ENCODE measurements at places on chromosomes 6 and 20.

GRCh38 chr6:30766461-30767157, 22.3 kb upstream of the IER3 start:
- no peak for DNase-seq

DNA sequence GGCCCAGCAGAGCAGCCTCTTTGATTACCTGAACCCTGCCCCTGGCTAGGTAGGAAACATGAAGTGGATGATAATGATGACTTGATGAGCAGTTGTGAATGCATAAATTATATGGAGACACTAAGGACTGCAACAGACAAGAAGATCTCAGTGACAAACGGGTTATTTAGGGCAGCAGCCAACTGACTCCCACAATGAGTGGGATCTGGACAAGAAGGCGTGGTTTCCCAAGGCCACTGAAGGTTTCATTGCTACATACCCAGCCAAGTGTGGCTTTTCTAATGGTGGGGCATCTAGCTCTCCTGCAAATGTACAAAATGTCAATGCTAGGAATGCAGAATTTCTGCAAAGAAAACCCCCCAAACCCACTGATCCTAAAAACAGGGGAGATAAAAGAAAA, 29.4 kb downstream of the RING1 start:
- no peak for DNase-seq

- DNase-seq = no peak
Observed at GRCh38 chr6:165236326-165236725, 73.1 kb downstream of the C6orf118 start.

- no peak for DNase-seq
Observed at GRCh38 chr20:57329608-57330221, at the start of gene SPO11. SPO11 (plus strand) TSS chr20:57329803; CDS start chr20:57329868, 65 bp downstream.

DNA sequence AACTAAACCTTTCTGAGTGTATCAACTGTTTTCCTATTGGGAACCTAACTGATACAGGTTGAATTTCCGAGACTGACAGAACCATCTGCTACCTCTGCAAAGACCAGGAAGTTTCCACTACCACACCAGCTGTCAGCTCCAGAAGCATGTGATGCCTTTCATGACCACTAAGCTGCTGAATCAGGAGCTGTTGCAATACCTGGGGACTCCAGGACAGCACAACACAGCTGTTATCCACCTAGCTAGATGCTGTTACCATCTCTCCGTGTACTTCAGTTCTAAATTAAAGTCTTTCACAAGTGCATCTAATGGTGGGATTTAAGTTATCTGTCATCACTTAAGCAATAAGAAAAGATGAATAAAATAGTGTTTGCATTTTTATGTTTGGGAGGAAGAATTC, 158.2 kb upstream of the IMPG1 start:
- DNase-seq = no peak

DNA sequence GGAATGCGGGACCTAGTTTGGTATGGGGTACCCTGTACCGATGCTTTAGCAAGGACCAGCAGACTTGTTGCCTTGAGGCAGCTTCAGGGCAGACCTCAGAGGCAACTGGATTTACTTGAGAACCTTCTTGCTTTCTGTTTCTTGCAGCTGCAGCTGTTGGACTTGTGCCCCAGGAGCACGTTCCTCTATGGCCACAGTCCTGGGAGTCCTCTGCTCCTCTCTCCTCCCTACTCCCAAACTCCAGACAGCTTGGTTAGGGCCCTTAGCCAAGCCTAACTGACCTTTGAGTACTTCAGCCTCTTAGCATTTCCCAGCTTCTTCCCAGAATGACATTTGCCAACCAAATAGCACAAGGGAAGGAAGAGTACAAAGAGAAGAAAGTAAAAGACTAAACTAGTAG, 34.7 kb downstream of the GHRH start:
- no peak for DNase-seq

DNA sequence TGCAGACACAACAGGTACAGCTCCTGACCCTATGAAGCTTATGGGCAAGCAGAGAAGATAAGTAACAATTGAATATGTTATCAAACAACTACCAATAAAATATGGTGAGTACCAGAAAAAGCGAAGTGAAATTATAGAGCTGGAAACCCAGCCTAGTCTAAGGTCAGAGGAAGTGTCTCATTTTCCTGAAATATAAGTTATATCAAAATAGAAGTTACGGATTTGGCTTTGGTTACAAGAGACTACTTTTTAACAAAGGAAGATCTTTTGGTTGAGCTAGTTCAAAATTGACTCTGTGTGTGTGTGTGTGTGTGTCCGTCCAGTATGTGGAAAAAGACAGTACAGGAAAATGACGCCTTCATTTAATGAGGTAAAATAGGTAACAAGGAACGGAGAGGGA, 8.9 kb downstream of the STX11 start:
- DNase-seq = no peak

DNA sequence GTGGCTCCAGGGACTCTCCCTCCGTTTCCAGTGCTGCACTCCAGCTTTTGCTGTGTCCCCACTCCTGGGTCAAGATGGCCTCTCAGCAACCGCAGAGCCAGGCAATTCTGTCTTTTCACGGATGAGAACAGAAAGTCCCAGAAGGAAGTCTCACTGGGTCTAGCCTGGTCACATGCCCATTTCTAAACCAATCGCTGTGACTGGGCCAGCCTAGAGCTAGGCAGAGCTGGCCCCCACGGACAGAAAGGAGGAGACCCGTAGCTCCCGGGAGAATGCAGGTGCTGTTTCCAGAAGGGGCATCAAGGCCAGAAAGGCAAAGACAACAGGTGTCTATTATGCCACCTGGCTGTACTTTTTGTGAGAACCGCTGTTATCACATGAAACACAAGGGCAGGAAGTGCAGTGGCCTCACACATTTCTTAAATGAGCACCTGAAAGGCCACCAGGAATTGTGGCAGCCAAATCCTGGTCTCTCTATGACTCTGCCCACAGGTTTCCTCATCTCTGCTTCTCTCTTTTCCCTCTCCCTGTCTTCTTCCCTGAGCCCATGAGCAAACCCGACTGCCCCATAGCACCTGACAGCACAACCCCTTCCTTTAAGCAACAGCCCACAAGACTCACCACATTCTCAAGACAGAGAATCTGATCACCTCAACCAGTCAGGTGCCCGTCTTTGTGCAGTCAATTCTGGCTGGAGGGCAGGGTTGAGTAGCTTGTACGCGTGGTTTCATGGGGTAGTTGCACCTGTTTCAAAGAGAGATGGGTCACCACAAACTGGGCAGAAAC, 37.1 kb upstream of the B4GALT5 start:
- no peak for DNase-seq

DNA sequence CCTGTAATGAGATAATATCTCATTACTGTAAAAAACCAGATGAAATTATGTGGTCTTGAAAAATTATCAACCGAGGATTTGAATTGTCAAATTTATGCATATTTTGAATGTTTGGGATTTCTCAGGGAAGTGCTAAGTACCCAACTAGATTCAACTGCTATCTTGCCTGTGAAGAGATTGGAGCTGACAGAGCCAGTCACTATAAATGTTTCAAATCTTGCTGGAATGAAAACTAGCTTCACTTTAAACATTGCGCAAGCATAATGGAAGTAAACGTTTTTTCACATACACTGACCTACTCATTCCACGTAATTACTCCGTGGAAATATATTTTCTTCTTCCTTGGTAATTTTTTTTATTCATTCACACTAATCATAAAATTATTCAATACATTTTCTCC, 46.7 kb downstream of the TMEM170B start:
- no peak for DNase-seq

GRCh38 chr20:8766868-8767390, 302.0 kb upstream of the PLCB4 start:
- no peak for DNase-seq

GRCh38 chr6:17042422-17043147, 59.3 kb upstream of the STMND1 start:
- DNase-seq = no peak

DNA sequence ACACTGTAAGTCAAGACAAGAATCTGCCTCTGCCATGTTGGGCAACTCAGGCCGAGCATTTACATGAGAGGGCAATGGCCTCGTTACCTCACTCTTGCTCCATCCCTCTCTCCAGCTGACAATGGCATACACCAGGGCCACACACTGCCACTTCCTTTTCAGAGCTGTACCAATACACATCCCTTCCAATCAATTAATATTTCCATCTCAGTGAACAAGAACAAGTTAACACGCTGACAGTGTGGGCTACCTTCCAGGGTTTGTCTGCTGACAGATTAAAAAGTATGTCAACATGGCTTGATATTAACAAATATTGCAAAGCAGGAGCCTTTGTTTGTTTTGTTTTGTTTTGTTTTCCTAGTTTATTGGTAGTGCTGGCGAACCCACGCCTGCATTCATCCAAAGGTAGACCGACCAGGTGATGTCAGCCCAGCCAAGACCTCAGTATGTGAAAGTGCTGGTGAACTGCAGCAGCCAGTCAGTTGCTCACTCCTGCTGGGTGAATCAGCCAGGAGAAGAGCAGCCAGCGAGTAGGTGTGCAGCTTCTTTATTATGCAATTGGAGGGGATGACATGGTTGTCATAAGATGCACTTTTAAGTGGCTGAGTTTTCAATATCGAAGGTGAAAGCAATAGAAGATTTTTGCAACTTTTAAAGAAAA, 487.3 kb upstream of the JARID2 start:
- DNase-seq = no peak

DNA sequence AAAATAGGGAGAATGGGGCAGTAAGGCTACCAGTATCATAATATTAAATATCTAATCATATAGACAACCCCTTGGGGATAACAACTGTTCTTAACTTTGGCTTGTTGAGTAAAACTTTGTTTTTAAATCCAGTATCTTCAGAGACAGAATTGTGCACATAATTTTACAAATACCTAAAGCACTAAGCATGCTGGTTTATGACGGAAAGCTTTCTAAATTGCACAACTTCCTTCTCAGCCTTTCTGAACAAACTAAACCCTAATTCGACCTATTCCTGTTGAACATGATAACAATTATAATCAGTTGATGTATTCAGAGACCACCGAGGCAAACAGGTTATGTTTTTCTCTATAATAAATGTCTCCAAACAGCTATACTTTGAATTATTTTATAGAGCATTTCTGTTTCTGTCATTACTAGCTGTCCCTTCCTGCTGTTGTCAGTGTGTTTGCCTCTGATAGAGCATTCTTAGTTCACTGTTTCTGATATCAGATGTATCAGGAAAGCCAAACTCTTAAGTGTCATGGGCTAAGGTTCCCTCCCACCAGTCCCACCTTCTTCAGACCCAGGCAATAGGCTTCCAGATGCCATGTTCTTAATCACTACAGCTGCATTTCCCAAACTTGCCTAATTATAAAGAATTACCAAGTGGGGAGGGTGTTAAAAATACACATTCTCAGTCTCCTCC, 8.7 kb downstream of the ZHX3 start:
- DNase-seq = no peak

DNA sequence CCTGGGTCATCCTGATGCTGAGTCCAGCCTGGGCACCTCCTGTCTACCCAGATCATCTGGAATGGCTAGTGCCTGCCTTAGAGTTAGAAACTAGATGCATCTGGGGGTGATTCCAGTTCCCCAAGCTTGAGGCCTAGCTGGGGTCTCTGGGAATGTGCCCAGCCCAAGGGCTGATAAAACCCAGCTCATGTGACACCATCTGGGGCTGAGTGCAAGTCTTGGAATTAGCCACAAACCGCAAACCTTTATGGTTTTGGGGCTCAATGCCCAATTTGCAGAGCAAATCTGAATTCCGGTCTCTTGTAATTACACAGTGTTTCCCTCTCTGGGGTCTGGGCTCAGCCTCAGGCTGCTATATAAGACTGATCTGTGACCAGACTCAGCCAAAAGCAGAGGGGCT, at the start of gene BPIFB4:
Gene BPIFB4 (plus strand): TSS at position 385 of the 400 bp plus-strand sequence. CDS start 1,884 bp downstream, outside the sequence.
- DNase-seq = no peak

GRCh38 chr20:25158043-25158442, 37.5 kb upstream of the ENTPD6 start:
- no peak for DNase-seq

DNA sequence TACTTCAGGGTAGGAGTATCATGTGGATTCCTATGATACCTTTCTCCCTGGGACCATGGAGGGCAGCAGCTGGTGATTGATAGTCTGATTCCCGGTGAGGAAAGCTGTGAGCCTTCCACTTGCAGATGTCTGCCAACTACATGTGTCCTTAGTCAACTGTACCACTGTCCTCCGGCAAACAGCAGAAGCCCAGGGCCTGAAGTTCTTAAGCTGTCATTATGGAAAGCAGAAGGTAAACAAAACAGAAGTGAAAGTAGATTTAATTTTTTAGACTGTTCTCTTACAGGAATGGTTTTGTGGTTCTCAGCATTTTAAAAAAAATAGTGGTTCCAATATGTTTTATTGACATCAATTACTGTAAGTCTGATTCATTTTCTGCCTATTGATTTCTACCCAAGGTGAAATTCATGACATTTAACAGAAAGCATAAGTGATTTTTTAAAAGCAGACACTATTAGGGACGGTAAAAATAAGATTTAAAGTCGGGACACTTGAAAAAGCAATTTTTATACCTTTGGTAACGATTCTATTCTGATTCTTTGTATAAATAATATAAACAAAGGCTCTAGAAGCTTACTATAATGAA, 36.6 kb downstream of the PTPN1 start:
- no peak for DNase-seq

- no peak for DNase-seq
Observed at GRCh38 chr6:155354167-155354566, 39.9 kb upstream of the TFB1M start.

DNA sequence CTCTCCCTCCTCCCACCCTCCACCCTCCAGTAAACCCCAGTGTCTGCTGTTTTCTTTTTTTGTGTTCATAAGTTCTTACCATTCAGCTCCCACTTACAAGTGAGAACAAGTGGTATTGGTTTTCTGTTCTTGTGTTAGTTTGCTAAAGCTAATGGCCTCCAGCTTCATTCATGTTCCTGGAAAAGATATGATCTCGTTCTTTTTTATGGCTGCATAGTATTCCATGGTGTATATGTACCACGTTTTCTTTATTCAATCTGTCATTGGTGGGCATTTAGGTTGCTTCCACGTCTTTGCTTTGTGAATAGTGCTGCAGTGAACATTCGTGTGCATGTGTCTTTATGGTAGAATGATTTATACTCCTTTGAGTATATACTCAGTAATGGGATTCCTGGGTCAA, 42.7 kb upstream of the KCNG1 start:
- no peak for DNase-seq

DNA sequence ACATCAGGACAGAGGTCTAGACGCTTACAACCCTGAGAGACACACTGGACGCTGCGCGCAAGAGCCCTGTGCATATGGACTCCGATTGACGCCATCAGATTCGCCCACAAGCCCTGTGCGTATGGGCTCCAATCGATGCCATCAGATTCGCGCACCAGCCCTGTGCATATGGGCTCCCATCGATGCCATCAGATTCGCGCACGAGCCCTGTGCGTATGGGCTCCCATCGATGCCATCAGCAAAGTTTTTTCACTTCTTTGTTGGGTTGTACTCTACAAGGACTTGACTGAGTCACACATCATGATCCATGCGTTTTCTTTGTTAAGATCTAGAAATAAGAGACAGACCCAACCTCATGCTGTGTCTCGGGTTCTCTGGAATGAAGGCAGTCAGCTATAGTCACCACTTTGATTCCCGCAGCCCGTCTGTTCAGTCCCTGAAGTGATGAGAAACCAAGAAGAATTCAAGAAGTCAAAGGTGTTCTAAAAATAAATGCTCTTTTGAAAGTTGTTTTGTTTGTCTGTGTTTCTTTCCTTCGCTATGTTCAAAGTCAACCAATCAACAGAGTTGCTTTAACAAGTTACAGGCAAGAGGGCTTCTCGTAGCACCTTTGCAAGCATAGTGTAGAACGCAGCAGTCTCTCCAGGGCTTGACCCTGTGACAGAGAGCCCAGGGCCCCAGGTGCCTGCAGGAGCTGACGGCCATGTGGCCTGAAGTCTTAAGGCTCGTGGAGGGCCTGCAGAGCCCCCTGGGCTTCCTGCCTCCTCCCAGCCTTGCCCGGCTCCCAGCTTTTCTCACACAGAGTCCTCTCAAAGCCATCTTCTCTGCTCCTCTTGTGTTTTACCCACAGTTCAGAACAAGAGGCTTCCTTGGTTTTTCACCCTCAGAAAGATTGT, 7.9 kb downstream of the RPS6KA2 start:
- DNase-seq = no peak

All from hypothalamus (tissue), 51 donors.